ENCODE measurements at places on chromosomes 4 and X. TPM values are rescaled to one million over a fixed set of nuclear protein-coding genes. Genes with fewer than 3 reads are reported as not detected.

GALNTL6 gene
- under 0.01 TPM for total RNA-seq

NAA11 gene
- not detected for total RNA-seq

VSIG4 gene
- total RNA-seq = not detected

BCAP31 gene
- total RNA-seq = 239 TPM

STBD1 gene
- total RNA-seq = 8.9 TPM

PABPC1L2A gene
- total RNA-seq = not detected

AMTN gene
- total RNA-seq = 1.3 TPM

KLHL13 gene
- 4.0 TPM for total RNA-seq

SPIN2A gene
- under 0.01 TPM for total RNA-seq

ANKRD17 gene
- total RNA-seq = 99.9 TPM

CXCL5 gene
- 2.1 TPM for total RNA-seq

SLC16A2 gene
- 2.1 TPM for total RNA-seq

HERC3 gene
- 33.4 TPM for total RNA-seq

BGN gene
- not detected for total RNA-seq

GBA3 gene
- total RNA-seq = not detected

KIT gene
- 0.07 TPM for total RNA-seq

GAGE13 gene
- total RNA-seq = not detected

KIF4A gene
- total RNA-seq = 0.14 TPM

RRH gene
- 0.07 TPM for total RNA-seq

ELOVL6 gene
- total RNA-seq = 10.6 TPM

ZNF157 gene
- 0.07 TPM for total RNA-seq

COL4A6 gene
- 20.8 TPM for total RNA-seq

GAGE2A gene
- total RNA-seq = not detected

NSD2 gene
- 41.4 TPM for total RNA-seq

MAGED4 gene
- total RNA-seq = 0.57 TPM

LRP2BP gene
- 0.43 TPM for total RNA-seq

BEND2 gene
- not detected for total RNA-seq

MRPS18C gene
- total RNA-seq = 32.1 TPM

FNIP2 gene
- 15.4 TPM for total RNA-seq

TXK gene
- 0.34 TPM for total RNA-seq

LRIT3 gene
- total RNA-seq = under 0.01 TPM

CXCL3 gene
- 3.3 TPM for total RNA-seq

STX18 gene
- total RNA-seq = 20.0 TPM

MAGEC1 gene
- not detected for total RNA-seq

PDGFRA gene
- not detected for total RNA-seq

ADGRA3 gene
- 37.6 TPM for total RNA-seq

NOCT gene
- total RNA-seq = 38.0 TPM

EGFL6 gene
- 1.00 TPM for total RNA-seq

AFP gene
- not detected for total RNA-seq

SERTM2 gene
- not detected for total RNA-seq

All from nasal cavity respiratory epithelium epithelial cell of viscerocranial mucosa (primary cell).